ENCODE measurements at places on chromosomes 2 and 18.

DNA sequence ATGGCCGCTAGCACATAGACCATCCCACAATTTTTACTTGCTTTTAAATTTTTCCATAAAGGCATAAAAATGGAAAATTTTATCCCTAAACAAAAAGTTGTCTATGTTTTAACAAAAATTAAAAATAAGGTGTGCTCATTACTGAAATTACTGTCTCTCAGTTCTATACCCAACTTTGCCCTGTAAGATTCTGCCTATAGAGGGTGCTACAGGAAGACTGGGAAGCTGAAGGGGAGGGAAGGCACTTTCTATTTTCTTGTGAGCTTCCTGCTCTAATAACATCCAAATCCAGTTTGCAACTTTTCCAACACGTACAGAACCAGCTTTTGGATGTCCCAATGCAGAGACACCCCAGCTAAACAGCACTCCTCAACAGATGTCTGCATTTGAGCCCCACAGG is 666.9 kb downstream of the PLCL1 start:
- no peak for ATAC-seq

- no peak for ATAC-seq
Observed at GRCh38 chr18:77082316-77082955, 50.1 kb downstream of the MBP start.

- no peak for ATAC-seq
Observed at GRCh38 chr2:241673797-241674725, 12.6 kb downstream of the DTYMK start.

- no peak for ATAC-seq
Observed at GRCh38 chr2:30287857-30288513, 56.7 kb downstream of the LBH start.

DNA sequence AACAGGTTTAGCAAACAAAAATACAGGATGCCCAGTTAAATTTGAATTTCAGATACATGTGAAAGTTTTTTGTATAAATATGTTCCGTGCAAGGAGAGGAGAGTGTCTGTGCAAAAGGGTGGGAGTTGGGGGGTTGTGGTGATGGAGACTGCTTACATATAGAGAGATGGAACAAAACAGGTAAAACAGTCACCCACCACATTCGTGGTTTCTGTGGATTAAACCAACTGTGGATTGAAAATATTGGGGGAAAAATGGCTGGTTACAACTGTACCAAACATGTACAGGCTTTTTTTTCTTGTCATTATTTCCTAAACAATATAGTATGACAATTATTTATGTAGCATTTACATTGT is 245.7 kb downstream of the TNS1 start:
- ATAC-seq: no peak

GRCh38 chr2:85111819-85112281 is 21.3 kb upstream of the TCF7L1 start:
- ATAC-seq: no peak

DNA sequence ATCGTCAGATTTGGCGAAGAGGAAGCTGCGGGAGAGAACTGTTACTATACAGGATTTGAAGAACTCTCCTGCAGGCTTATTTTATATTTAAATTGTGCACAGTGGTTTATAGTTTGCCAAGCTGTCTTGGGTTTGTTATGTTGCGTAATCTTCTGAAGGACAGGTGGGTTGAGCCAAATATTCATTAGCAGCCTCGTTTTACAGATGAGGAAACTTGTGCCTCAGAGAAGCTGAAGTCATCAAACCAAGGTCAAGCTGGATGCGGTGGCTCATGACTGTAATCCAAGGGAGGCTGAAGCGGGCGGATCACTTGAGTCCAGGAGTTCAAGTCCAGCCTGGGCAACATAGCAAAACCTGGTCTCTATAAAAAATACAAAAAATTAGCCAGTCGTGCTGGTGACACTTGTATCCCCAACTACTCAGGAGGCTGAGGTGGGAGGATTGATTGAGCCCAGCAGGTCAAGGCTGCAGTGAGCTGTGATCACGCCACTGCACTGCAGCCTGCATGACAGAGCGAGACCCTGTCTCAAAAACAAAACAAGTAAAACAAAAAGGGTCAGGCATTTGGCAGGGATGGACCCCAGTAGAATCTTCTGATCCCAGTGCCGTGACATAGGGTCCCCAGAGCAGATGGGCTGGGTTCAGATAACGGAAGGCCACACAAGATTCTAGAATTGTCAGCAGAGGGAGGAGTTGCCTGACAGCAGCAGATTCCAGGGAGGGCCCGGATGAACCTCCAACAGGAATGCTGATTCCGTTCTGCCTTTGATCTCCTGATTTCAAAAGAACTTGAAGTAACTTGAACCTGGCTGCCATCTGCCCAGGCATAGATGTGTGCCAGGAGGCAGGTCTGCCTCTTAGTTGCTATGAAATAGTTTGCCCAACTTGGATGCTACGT is 50.6 kb downstream of the SH3BP4 start:
- ATAC-seq: no peak

GRCh38 chr2:163644238-163644637 is 91.6 kb downstream of the FIGN start:
- no peak for ATAC-seq

GRCh38 chr2:64836566-64836965 is 152.6 kb upstream of the SLC1A4 start:
- ATAC-seq: no peak
